ENCODE measurements at places on chromosomes 7 and 10. TPM values are rescaled to one million over a fixed set of nuclear protein-coding genes. Genes with fewer than 3 reads are reported as not detected.

- H3K4me1 ChIP-seq = peaks cover 10% of the 10 kb centered on the region
- H3K27me3 ChIP-seq = no peaks in the 10 kb centered on the region
- H3K4me3 ChIP-seq = no peak overlapping the region
- H3K27ac ChIP-seq = no peak overlapping the region
- no peaks in the 10 kb centered on the region for H3K36me3 ChIP-seq
Observed at GRCh38 chr10:60848126-60848525, 69.8 kb downstream of the CDK1 start.

DNA sequence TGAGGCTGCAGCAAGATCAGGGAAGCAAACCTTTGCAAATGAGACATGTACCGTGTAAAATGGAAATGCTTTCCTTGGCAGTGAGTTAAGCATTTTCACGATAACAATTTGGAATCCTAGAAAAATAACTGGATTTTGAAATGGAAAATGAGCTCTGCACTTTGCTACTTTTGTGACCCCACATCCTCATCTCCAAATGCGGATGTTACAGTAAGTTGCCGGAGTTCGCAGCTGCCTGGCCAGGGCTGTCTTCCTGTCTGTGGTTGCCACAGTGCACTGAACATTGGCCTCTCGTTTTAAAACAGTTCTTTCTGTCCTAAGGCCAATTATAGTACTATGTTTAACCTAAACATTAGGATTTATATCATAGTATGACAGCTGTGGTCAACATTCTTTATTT is 136.2 kb upstream of the FZD8 start:
- no peak overlapping the region for H3K4me3 ChIP-seq
- no peak overlapping the region for H3K27ac ChIP-seq
- DNase-seq = no peak
- peaks cover 3% of the 10 kb centered on the region for H3K4me1 ChIP-seq

The ELN gene
- 0.75 TPM for total RNA-seq

GRCh38 chr10:76113952-76114351 is 682.5 kb downstream of the LRMDA start:
- H3K36me3 ChIP-seq = no peaks in the 10 kb centered on the region
- H3K4me1 ChIP-seq = peaks cover 26% of the 10 kb centered on the region
- H3K27me3 ChIP-seq = no peaks in the 10 kb centered on the region
- no peak overlapping the region for H3K4me3 ChIP-seq

GRCh38 chr10:57018452-57018851 is 657.4 kb upstream of the ZWINT start:
- no peaks in the 10 kb centered on the region for H3K4me1 ChIP-seq
- no peaks in the 10 kb centered on the region for H3K27me3 ChIP-seq
- no peaks in the 10 kb centered on the region for H3K36me3 ChIP-seq
- no peak overlapping the region for H3K4me3 ChIP-seq
- no peak overlapping the region for H3K27ac ChIP-seq
- DNase-seq = no peak

DNA sequence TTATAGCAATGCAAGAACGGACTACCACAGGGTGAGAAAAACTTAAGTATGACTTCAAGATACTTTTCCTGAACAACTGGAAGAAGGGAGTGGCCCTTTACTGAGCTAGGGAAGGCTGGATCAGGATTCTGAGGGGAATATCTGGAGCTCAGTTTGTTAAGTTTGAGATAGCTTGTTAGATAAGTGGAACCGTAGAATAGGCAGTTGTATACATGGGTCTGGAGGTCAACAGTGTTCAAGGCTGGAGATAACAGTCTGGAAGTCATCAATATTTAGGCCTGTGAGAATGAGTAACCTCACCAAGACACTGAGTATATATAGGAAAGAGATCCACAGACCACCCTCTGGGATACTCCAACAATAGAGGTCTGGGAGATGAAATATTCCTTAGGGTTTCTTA is 7.2 kb downstream of the PLEKHA1 start:
- no peak overlapping the region for H3K27ac ChIP-seq
- H3K4me3 ChIP-seq = no peak overlapping the region
- no peaks in the 10 kb centered on the region for H3K36me3 ChIP-seq
- DNase-seq = no peak
- H3K27me3 ChIP-seq = no peaks in the 10 kb centered on the region

- no peak for DNase-seq
- peak overlapping the region; percentile 1 for H3K27ac ChIP-seq
- H3K27me3 ChIP-seq = no peaks in the 10 kb centered on the region
- H3K36me3 ChIP-seq = no peaks in the 10 kb centered on the region
- H3K4me1 ChIP-seq = peaks cover 16% of the 10 kb centered on the region
Observed at GRCh38 chr10:88386204-88386788, 196.8 kb downstream of the RNLS start.

DNA sequence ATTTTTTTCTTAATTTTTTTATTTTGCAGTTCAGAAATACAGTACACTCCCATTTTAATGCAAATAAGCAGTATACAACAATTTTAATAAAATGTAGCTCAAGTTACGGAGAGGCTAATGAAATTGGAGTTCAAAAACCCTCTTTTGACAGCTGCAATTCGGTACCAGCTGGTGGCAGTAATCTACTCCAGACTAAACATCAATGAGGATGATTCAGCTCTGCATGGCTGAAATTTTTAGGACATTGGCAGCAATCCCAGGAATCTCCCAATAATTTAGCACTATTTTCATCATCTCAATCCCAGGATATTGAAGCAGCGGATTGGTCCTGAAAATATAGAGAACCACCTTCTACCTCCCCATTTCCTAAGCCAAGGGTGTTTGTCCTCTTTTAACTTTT is 278.8 kb downstream of the CACNA2D1 start:
- H3K27ac ChIP-seq = no peak overlapping the region
- no peaks in the 10 kb centered on the region for H3K4me1 ChIP-seq
- H3K4me3 ChIP-seq = no peak overlapping the region
- DNase-seq = peak; percentile 73

The C10orf105 gene
- total RNA-seq = not detected

Data from astrocyte (in vitro differentiated cells and primary cell).